ENCODE measurements at places on chromosomes 5 and 9.

DNA sequence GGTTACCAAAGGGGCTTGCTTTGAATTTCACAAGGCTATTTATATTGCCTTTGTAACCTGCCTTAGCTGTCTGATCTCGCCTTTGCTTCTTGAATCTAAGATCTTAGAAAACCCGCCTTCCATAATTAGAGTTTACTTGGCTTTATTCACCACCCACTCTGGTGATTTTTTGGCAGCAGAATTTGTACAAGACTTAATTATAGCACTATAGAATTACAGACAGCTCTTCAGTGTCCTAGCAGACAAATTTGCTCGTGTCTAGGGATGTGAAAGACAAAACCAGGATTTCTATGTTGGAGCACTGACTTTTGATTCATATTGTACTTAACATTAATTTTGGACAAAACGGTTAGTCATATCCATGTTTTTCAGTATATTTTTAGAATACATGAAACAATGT, 306.6 kb downstream of the ADGRV1 start:
- no peaks in the 10 kb centered on the region for H3K36me3 ChIP-seq
- no peak overlapping the region for H3K4me3 ChIP-seq
- no peak for DNase-seq
- H3K27ac ChIP-seq = no peak overlapping the region
- no peaks in the 10 kb centered on the region for H3K4me1 ChIP-seq

- H3K36me3 ChIP-seq = no peaks in the 10 kb centered on the region
- H3K27me3 ChIP-seq = peaks cover 3% of the 10 kb centered on the region
- H3K4me1 ChIP-seq = peaks cover 4% of the 10 kb centered on the region
Measured at GRCh38 chr9:99605016-99605743, 216.5 kb upstream of the NR4A3 start.

DNA sequence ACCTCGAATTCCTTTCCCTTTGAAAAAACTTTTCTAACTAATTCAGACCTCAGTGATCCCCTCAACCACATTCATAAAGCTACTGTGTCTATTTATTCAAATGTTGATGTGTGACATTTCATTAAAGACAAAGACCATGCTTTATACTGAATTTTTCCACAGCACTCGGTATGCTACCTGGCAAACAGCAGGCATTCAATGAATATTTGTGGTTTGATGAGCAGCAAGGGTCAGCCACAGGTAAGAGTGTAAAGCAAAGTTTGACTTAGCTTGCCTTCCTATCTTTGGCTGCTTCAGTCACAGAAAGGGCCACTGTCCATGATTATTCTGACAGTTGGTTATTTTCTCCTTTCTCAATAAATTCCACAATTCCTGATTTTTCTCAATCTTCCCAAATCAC, 5.1 kb upstream of the CDC42SE2 start:
- H3K4me1 ChIP-seq = no peaks in the 10 kb centered on the region
- H3K27me3 ChIP-seq = no peaks in the 10 kb centered on the region
- H3K36me3 ChIP-seq = no peaks in the 10 kb centered on the region
- no peak overlapping the region for H3K4me3 ChIP-seq
- no peak for DNase-seq

GRCh38 chr9:92493749-92494387, 11.6 kb upstream of the ASPN start:
- no peak for DNase-seq
- no peak overlapping the region for H3K4me3 ChIP-seq
- no peaks in the 10 kb centered on the region for H3K4me1 ChIP-seq
- no peaks in the 10 kb centered on the region for H3K27me3 ChIP-seq
- H3K36me3 ChIP-seq = no peaks in the 10 kb centered on the region
- no peak overlapping the region for H3K27ac ChIP-seq

DNA sequence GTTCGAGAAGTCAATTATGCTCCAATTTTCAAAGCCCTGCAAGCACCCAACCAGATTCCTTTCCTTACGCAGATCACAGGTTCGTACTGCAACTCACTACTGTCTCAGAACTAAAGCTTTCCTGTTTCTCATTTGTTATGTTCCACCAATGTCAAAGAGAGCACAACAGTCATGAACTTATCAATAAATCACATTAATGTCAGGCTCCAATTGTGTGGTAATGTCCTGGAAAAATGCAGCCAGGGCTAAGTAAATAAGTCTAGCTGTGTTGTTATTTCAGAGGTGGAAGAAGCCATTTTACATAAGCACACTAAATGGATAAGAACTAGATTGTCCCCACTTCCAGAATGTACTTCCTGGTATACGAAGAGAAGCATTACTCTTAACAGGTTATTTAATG, 488.6 kb upstream of the PTGER4 start:
- H3K36me3 ChIP-seq = no peaks in the 10 kb centered on the region
- DNase-seq = no peak
- no peak overlapping the region for H3K4me3 ChIP-seq
- H3K27ac ChIP-seq = no peak overlapping the region

GRCh38 chr9:70262366-70262765, 3.6 kb downstream of the SMC5 start:
- no peaks in the 10 kb centered on the region for H3K27me3 ChIP-seq
- H3K36me3 ChIP-seq = peaks cover 4% of the 10 kb centered on the region
- no peak overlapping the region for H3K4me3 ChIP-seq
- H3K4me1 ChIP-seq = no peaks in the 10 kb centered on the region
- DNase-seq = no peak

- H3K27me3 ChIP-seq = no peaks in the 10 kb centered on the region
- no peak overlapping the region for H3K4me3 ChIP-seq
- no peak overlapping the region for H3K27ac ChIP-seq
- no peak for DNase-seq
Measured at GRCh38 chr5:75526070-75526469, 14.4 kb downstream of the POLK start.

DNA sequence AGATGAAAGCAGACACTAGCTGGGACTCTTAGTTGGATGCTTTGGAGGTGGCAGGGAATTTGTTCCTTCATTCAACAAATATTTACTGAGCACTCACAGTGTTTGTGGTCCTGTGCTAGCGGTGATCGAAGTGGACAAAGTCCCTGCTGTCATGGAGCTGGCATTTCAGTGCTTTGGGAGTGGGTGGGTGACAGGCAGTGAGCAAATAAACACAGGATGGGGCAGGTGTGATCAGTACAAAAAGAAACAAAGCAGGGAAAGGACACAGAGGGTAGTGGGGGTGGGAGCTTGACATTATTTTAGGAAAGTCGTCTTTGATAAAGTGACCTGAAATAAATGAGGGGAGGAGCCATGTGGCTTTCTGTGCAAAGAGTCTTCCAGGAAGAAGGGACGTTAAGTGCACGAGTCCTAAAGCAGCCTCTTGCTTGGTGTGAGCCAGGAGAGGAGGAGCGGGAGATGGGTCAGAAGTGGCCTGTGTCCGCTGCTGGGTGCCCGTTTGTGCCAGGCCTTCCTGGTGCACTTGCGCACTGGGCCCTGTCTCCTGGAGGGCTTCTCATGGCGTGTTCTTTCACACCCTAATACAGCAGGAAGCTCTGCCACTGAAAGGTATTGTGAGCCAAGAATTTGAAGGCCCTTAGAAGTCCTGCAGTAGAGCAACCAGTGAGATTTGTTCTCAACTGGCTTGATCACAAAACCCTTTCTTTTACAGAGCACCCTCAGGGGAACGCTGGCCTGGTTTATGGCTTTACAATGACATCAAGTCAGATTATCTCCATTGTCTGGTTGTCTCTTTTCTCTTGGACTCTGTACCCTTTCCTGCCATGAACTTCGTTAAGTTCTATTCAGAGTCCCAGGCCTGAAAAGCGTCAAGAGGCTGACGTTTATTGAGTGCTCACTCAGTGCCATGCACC, 14.8 kb downstream of the NDST1 start:
- peaks cover 12% of the 10 kb centered on the region for H3K36me3 ChIP-seq
- peaks cover 10% of the 10 kb centered on the region for H3K4me1 ChIP-seq
- DNase-seq = no peak
- H3K27ac ChIP-seq = no peak overlapping the region
- no peak overlapping the region for H3K4me3 ChIP-seq
- H3K27me3 ChIP-seq = no peaks in the 10 kb centered on the region
